ENCODE measurements at places on chromosomes 3 and 15. TPM values are rescaled to one million over a fixed set of nuclear protein-coding genes. Genes with fewer than 3 reads are reported as not detected.

DNA sequence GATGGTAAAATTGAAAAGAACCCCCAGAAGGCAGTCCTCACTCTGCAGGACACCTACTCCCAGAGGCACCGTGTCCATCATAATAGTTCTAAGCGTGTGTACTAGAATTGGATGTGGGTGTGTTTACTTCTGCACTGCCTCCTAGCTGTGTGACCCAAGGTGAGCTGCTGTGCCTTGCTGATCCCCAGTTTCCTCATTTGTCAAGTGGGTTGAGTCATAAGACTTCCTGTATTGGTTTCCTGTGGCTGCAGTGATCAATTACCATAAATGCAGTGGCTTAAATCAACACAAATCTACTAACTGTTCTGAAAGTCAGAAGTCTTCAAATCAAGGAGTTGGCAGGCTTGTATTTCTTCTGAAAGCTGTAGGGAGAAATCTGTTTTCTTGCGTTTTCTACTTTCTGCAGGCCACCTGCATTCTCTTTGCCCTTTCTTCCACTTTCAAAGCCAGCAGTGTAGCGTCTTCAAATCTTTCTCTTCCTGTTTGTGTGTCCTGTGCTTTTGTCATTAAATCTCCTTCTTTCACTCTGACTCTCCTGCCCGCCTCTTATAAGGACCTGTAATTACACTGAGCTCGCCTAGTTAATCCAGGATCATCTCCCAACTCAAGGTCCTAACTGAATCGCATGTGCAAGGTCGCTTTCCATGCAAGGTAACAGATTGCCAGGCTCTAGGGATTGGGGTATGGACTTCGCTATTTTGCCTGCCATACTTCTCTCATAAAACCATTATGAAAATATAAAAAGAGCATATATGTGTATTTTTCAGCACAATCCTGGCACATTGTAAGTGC is 59.0 kb downstream of the RORA start:
- no peak for DNase-seq

GRCh38 chr3:158711886-158712285 is 20.4 kb downstream of the RARRES1 start:
- DNase-seq, result no peak

DNA sequence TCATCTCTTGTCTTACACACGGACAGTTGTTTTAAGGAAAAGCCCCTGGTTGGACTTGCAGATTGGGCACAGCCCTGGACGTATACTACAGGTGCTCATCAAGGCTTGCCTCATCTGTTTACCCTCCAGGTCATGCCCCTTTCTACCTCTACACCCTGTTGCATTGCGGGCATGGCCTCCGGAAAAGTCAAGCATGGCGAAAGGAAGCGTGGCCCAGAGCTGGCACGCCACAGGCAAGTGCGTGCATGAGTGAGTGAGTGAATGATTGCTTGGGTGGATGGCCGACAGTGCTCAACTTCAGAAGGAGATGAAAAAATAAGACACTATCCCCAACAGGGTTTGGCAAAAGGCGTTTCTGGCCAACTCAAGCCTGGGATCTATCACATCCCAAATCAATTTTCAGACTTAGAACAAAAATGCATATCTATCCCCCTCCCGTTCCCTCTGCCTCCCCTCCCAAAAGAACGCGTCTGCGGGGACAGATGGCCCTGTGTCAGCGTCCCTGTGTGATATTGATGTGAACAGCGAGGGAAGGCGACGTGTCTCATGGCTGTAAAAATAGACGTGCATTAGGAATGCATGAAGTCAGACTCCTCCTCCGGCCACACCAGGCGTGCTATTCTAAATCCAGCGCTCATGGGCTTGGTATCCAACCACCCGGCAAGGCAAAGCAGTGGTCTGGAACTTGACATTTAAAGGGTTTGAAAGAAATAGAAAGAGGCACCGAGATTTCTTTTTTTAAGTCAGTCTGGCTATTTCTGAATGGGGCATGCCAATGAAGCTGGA is 96.0 kb downstream of the RPLP1 start:
- no peak for DNase-seq

Gene FOXL2NB
- not detected for total RNA-seq

DNA sequence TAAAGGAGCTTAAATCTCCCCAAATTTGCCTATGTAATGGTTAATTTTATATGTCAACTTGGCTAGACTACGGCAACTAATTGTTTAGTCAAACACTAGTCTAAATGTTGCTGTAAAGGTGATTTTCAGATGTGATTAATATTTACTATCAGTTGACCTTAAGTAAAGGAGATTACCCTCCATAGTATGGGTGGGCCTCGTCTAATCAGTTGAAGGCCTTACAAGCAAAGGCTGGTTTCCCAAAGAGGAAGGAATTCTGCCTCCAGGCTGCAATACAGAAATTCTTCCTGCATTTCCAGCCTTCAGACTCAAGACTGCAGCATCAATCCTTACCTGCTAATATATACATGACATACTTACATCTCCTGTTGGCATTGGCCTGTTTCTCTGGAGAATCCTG is 23.6 kb downstream of the SLC12A8 start:
- no peak for DNase-seq

DNA sequence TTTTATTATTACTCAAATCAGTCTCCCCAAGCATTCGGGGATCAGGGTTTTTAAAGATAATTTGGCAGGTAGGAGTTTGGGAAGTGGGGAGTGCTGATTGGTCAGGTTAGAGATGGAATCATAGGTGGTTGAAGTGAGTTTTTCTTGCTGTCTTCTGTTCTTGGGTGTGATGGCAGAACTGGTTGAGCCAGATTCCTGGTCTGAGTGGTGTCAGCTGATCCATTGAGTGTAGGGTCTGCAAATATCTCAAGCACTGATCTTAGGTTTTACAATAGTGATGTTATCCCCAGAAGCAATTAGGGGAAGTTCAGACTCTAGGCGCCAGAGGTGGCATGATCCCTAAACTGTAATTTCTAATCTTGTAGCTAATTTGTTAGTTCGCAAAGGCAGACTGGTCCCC is 20.6 kb upstream of the TRANK1 start:
- DNase-seq, result peak; percentile 75

Data from upper lobe of left lung (tissue), 6 donors.